Mesenteric fat pad (tissue), 1 donor: ENCODE measurements at places on chromosomes 13 and 19. TPM values are rescaled to one million over a fixed set of nuclear protein-coding genes. Genes with fewer than 3 reads are reported as not detected.

Gene TMEM59L
- total RNA-seq: 2.0 TPM

Gene CKM
- not detected for total RNA-seq

Gene MRPL34
- 99.2 TPM for total RNA-seq

Gene CRTC1
- 13.9 TPM for total RNA-seq

Gene FXYD7
- total RNA-seq: 0.48 TPM

Gene NLRP11
- total RNA-seq: not detected

Gene USE1
- total RNA-seq: 33.2 TPM

Gene RASIP1
- 34.5 TPM for total RNA-seq

Gene PRSS57
- not detected for total RNA-seq

Gene DCT
- 0.26 TPM for total RNA-seq

Gene LATS2
- total RNA-seq: 48.7 TPM

Gene CHAMP1
- total RNA-seq: 18.8 TPM

Gene RAX2
- not detected for total RNA-seq

Gene NKPD1
- not detected for total RNA-seq

DNA sequence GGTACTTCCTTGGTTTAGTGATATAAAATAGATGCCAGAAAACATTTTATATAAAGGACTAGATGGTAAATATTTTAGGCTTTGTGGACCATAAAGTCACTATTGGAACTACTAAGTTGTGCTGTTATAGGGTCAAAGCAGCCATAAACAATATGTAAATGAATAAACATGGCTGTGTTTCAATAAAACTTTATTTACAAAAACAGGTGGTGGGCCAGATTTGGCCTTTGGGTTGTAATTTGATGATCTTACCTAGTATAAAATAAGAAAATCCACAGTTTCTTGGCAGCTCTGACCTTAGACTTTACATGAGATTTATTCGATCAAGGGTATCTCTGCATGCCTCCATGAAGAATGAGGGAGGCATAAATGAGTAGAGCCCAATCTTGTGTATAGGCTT is 232.0 kb upstream of the PCDH9 start:
- DNase-seq: no peak

GRCh38 chr13:113788413-113789135 is 29.5 kb downstream of the TMEM255B start:
- DNase-seq: no peak

DNA sequence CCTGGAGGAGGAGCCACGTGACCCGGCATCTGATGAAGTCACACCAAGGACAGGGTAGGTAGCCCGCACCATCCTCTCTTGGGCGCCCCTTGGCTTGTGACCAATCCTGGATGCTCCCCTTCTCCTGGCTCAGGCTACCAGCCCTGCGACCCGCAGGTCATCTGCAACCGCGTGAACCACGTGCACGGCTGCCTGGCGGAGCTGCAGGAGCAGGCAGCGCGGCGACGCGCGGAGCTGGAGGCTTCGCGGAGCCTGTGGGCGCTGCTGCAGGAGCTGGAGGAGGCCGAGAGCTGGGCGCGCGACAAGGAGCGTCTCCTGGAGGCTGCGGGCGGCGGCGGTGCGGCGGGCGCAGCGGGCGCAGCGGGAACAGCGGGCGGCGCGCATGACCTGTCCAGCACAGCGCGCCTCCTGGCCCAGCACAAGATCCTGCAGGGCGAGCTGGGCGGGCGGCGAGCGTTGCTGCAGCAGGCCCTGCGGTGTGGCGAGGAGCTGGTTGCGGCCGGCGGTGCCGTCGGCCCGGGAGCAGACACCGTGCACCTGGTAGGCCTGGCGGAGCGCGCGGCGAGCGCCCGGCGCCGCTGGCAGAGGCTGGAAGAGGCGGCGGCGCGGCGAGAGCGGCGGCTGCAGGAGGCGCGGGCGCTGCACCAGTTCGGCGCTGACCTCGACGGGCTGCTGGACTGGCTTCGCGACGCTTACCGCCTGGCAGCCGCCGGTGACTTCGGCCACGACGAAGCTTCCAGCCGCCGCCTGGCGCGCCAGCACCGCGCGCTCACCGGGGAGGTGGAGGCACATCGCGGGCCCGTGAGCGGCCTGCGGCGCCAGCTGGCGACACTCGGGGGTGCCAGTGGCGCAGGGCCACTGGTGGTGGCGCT is 45.9 kb downstream of the SPTBN4 start:
- DNase-seq: no peak

DNA sequence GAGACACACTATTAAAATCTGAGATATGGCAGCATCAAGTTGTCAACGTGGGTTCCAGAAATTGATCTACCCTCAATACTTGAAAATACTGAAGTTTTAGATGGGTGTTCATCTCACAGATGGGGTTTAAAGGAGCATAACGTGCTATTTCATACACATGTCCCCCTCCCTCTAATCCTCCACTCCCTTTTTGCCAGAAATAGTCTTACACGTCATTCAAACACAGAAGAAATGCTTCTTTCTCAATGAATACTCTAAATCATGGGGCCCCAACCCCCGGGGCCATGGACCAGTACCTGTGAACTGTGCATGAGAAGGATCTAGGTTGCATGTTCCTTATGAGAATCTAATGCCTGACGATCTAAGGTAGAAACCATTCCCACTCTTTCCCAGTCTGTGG is 19.6 kb downstream of the KLF12 start:
- DNase-seq: no peak

DNA sequence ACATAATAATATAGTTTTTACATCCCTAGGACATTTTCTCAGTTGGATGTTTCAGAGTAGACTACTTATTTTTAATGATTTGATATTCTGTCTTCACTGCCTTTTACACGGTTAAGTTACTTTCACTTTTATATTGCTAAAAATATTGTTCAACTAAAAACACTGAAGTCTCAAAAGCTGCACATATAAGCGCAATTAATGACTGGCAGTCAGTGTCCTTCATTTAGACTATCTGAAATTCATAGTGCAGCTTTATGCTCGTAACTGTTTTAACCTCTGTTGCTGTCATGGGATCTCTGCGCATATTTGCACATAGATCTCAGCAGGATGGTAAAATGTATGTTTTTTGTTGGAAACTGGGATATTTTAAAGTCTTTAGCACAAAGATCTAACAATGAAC is 864.3 kb downstream of the SLITRK6 start:
- DNase-seq: no peak

GRCh38 chr13:40026174-40026585 is 370.7 kb downstream of the COG6 start:
- no peak for DNase-seq

- DNase-seq: no peak
Measured at GRCh38 chr13:85427416-85427815, 371.8 kb downstream of the SLITRK6 start.

DNA sequence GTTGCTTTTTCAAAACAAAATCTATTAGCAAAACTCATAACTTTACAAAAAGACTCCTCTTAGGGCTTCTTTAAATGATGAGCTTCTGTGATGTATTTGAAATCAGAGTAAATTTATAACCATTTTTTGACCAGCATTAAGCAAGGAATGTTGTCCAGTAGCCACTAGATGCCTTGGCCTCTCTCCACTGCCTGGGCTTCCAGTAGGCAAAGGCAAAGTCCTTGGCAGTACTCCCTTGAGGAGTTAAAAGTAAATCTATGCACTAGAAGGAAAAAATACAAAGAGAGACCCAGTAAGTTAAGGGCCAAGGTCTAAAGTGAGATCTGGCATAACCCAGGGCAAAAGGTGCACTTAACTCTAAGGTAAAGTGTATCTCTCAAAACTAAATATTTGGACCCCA is 9.5 kb downstream of the SERPINE3 start:
- DNase-seq: no peak

DNA sequence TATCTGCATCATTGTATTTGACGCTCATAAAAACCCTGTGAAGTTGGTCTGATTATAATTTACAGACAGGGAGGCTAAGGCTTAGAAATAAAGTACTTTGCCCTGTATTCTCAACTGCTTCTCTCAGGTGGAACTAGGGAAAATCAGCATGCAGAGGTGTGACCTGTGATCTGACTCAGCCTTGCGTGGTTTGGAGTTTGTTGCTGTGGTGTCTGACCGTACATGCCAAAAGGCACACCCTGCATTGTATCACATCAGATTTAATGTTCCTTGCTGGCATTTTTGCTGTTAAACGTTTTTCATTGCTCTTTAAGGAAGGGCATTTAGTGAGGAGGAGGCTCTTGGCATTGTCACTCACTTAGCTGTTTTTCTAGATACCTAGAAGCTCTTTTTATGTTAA is 58.8 kb upstream of the C1QTNF9B start:
- no peak for DNase-seq

- DNase-seq: no peak
Measured at GRCh38 chr13:36069881-36070366, 61.3 kb downstream of the DCLK1 start.

DNA sequence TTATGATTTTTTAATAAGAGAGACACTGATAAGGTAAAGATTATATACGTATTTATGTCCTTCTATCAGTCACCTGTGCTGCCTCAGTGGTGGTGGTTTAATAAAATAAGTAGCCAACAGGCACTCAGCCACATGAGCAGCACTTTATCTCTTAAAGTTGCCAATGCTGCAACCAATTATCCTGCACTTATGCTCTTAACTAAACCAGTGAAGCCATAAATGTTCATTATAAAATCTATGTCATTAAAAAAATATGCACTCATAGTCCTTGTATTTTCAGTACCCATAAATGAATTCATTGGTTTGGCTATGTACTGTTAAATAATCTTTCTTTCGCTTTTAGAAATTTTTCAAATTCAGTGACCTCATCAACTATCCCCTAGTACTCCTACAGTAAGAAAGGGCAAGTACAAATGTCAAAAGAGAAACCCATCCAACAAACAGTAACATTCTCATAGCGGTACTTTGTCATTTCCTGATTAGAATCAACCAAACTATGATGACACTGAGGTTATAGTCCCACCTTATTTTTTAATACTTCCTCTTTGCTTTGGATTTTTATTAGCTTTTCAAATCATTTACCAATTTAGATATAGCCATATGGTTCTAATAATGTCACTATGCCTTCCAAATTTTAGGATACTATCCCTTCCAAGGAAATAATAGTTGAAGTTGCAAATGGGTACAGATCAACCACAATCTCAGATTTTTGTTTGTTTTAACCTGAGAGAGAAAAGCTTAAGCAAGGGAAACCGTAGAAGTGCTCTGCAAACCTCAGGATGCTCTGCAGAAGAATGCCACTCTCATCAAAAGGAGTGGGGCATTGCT is 190.9 kb downstream of the KLF12 start:
- no peak for DNase-seq

DNA sequence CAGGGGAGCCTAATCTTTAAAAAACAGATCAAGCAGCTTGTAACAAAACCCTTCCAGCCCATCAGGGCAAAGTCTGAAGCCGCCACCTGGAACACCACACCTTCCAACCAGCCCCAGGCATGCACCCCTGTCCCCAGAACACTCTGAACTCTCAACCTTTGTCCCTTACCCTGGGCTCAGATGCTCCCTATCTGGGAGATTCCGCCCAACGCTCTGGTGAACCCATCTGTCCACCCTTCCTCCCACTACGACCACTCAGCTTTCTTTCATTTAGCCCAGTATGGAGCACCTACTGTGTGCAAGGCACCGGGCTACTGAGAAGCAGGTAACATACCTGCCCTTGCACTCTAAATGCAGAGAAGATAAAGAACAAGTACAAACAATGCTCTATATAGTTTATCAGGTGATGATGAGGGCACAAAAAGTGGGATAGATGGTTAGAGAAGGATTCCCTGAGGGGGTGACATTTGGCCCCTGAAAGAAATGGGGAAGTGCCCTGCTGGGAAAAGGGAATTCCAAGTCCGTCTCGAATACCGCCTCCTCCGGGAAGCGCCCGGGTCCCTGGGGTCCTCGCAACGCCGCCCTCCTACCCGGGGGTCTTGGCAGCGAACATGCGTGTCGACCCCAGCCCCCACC is 629 bp downstream of the PEPD start:
- DNase-seq: no peak

DNA sequence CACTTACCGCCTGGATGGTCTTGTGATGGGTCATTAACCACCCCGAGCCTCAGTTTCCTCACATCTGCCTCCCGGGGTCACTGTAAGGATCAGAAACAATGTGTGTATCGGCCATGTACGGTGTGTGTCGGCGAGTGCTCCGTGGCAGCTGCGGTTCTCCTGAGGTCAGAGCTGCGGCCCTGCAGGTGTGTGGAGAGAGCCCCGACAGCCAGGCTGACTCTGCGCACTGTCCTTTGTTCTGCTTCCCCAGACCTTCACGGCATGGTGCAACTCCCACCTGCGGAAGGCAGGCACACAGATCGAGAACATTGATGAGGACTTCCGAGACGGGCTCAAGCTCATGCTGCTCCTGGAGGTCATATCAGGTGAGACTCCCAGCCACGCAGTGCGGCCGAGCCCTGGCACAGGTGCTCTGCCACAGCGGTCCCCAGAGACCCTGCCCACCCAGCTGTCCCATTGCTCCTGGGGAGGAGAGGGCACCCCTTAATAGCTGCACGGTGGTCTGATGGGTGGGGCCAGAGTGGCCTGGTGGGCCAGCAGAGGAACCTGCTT is 43.8 kb downstream of the CAPN12 start:
- DNase-seq: no peak

DNA sequence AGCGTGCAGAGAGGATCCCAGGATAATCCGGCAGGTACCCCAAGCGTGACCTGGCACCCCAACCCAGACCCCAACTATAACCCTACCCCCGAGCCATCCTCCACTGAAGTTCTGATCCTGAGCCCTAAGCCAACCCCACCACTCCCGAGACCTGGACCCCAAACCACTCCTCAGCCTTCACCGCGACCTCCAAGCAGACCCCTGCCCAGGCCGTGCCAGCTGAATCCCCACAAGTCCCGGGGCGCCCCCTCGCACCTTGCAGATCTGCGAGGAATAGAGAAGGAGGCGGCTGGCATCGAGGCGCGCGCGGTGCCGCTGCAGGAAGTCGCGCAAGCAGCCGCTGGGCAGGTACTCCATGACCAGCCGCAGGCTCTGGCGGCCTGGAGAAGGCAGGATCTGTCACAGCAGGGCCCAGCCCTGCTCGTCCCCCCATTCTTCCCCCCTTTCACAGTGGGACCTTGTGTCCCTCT is 10.1 kb upstream of the INSL3 start:
- DNase-seq: no peak

DNA sequence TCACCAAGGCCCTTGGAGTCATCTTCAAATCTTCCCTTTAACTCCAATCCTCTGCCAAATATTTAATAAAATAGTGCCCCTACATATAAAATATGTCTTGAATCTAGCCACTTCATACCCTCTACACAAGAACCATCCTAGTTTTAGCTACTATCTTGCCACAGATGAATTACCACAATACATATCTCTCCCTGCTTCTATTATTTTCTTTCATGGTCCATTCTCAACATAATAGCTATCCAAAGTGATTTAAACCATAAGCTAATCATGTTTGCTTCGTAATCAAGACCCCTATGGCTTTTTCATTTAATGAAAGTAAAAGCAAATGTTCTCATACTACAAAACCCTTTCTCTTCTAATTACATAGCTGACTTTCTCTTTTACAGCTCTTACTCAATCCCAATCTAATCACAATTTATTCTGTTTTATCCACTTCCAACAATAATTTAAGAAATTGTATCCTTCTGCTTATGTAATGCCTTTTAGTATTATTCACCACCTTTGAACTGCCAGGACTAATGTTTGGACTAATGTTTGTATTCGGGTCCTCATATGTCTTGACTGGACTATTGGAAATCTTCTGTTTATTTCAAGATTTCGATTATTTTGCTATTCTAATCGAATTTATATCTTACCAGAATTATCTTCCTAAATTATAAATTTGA is 412.0 kb downstream of the SLITRK1 start:
- DNase-seq: no peak
